ENCODE measurements at places on chromosomes 4 and X.

- DNase-seq, result no peak
Measured at GRCh38 chrX:150680974-150681373, 12.2 kb upstream of the MTMR1 start.

- no peak for DNase-seq
Measured at GRCh38 chr4:21522296-21522695, 426.3 kb downstream of the KCNIP4 start.

DNA sequence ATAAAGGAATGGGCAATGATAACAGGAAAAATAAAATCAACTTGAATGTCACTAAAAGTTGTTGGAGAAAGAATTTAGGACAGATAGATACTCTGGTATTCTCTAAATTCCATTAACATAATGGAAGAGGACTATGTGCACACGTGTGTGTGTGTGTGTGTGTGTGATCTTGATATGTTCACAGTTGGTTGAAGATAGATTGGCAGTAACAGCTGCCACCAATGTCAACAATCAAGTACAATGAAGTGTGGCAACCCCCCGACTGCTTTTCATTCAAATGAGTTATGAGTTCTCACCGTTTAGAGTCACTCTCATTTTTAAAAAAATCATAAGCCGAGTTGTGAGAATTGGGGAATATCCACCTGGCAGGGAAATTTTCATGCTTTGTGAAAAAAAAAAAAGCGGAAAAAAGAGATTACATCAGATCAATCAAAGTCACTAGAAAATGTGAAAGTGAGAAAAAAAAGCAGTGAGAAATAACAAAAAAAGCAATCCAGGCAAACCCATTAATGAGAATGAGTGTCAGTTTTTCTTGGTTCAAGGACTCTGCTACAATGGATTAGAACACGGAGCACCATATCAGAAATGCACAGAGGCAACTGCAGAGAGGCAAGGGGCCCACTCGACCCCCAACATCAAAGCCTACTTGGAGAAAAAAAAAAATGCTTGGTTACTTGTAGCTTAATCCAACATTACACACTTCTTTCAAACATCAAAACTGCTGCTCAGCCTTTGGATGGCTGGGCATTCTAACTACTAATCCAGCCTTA is 414.9 kb upstream of the PITX2 start:
- no peak for DNase-seq

- no peak for DNase-seq
Measured at GRCh38 chr4:92334716-92335350, 31.1 kb downstream of the GRID2 start.
